ENCODE measurements at places on chromosomes 2 and 18.

DNA sequence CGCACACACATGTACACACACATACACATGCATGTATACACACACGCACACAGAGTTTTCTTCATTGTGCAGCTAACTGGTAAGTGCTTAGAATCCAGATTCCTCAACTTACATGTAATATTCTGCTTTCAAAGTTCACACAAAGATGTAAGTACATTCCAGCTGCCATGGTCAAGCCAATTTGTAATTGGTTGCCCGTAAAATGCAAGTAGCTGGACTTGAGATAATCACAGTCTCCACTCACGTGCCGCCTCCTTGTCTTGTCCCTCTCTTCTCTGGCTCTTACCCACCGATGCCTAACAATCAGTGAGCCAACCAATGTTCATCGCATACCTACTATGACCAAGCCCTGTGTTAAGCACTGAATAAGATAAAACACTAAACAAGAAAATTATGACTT is 77.8 kb downstream of the SOCS6 start:
- DNase-seq: no peak

GRCh38 chr2:30899516-30900054 is 92.3 kb upstream of the CAPN13 start:
- DNase-seq: no peak

DNA sequence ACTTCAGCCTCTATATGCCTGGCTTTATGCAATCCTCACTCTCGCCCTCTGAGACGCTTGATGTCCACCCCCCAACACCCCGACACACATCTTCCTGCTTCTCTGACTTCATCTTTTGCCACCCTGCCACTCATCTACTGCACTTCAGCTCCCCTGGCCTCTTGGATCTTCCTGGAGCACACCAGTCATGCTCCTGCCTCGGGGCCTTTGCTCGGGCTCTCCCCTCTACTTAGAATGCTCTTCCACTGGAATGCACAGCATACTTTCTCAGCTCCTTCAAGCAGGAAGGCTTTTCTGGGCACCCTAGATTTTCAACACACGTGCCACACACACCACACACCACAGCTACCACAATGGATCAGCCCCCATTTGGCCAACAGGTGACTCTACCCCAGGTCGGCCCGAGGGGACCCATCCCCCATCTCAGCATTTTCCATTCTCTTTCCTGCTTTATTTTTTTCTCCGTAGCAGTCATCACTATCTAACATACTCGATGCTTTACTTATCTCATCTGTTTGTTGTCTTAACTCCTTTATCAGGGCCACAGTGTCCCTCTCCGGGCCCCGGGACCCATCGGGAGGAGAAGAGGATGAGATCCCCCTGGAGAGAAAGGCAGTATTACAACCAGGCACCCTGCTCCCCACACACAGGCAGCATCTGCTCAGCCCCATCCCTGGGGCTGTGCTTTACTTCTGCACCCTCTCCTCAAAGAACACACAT is 2.3 kb downstream of the RUFY4 start:
- DNase-seq: no peak

- DNase-seq: no peak
Measured at GRCh38 chr18:31863103-31863502, 79.8 kb downstream of the TRAPPC8 start.

DNA sequence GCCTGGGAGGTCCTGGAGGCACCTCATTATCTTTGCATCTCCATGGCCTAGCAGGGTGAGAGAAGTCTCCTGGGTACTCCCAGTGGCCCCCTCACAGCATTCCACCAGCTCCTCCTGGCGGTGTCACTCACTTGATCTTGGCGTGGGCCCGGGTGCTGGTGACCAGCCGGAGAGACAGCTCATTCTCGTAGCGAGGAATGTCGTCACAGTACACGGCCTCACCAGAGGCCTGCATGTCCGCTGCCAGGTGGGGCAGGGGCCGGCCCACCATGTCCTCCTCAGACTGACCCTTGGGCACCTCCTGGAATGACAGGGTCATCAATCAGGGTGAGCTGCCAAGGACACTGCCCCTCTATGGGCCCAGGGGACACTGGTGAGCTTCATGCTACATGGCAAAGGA is 42.4 kb downstream of the XDH start:
- DNase-seq: no peak

DNA sequence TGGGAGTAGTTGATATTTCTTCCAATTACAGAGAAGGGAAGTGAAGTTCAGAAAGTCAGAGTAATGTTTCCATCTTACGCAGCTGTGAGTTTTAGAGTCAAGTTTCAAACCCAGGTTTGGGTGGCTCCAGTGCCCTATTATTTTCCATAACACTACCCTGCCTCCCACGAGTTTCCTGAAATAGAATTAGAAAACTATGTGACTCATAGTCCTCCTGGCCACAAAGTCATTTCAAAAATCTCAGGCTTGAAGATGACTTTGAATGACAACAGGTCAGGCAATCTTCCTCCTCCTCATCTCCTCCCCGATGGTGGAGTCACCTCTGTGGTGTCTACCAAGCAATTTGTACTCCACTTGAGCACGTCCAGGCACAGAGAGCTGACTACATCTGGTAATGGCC is 212.3 kb upstream of the TRIB2 start:
- DNase-seq: no peak

DNA sequence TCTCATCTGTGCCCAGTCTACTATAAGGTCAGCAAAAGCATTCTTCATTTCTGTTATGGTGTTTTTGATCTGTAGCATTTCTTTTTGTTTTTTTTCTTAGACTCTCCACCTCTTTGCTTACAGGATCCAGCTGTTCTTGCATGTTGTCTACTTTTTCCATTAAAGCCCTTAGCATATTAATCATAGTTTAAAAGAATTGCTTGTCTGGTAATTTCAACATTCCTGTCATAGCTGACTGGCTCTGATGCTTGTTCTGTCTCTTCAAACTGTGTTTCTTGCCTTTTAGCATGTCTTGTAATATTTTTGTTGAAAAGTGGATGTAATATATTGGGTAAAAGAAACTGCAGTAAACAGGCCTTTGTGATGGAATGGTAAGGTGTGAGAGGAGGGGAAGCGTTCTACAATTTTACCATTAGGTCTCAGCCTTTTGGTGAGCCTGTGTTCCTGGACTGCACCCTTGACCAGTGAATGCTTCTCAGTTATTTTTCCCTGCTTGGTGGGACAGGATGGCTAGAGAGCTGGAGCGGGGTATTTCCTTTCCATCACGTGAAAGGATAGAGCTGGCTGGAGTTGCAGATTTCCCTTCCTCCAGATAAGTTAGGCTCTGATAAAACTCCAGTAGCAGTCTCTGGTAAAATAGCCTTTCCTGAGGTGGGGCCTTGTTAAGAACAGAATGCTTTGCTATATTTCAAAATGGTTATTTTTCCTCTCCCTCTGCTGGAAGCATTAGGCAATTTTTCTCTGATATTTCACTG is 65.4 kb downstream of the PLA2R1 start:
- no peak for DNase-seq

DNA sequence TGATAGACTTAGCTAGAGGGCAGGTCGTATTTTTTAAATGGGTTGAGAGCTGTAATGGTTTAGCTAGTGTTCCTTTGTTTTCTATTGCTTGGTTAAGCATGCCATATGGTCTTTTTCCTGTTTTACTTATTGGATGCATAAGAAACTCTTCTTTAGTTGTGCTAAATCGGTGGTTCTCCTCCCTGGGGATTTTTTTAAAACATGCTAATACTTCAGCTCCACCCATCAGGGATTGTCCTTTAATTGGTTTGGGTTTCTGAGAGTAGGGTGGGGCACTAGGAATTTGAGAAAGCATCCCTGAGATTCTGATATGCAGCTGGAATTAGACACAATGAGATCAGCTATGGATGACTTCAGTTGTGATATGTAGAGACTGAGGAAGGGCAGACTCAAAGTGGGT is 497.2 kb downstream of the THSD7B start:
- no peak for DNase-seq

DNA sequence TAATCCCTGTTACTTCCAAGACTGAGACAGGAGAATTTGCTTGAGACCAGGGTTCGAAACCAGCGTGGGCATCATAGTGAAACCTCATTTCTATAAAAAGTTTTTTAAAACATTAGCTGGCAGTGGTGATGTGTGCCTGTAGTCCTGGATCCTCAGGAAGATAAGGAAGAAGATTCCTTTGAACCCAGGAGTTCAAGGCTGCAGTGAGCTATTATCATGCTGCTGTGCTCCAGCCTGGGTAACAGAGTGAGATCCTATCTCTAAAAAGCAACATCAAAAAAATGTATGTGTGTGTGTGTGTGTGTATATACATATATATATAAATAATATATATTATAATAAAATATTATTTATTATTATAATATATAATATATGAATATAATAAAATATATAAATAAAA is 1417.6 kb upstream of the CDH2 start:
- no peak for DNase-seq

DNA sequence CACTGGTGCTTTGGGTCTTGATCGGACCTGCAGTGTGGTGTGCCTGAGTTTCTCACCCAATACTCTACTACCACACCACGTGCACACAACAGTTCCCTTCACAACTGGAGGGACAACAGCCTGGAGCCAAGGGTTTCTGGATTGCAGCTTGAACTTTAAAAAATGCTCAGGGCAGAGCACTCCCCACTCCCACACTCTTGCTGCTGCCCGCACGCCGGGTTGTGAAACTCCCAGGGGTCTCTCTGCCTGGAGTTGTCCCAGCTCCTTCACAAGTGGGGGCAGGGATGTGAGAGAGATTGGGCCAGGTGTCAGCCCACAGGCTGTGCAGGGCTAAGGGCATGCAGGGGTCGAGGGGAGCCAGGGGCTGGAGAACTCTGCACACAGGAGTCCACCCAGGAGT is 89.4 kb downstream of the GALR1 start:
- no peak for DNase-seq

- no peak for DNase-seq
Measured at GRCh38 chr18:26421931-26422330, 126.4 kb downstream of the KCTD1 start.

GRCh38 chr2:146598791-146599190 is 1246.0 kb upstream of the ACVR2A start:
- no peak for DNase-seq

GRCh38 chr2:68434981-68435380 is 32.1 kb downstream of the FBXO48 start:
- no peak for DNase-seq

- no peak for DNase-seq
Measured at GRCh38 chr2:94874277-94874997, 3.2 kb downstream of the TEKT4 start.

DNA sequence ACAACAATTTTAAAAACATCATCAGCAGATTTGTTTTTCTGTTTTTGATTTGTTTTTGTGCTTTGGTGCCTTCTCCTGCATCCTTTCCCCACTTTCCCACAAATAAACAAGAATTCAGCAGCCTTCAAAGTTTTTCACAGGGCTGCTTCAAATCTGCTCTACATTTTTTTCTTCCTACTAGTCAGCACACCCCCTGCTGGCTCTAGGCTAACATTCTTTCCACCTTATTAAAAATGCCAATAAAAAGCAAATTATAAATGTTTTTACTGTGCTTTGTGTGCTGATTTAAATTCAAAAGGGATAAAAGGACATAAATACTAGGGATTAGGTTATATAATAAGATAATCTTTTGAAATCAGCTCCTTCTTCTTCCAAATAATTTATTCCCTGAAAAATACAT is 6.2 kb upstream of the CNTNAP5 start:
- no peak for DNase-seq

DNA sequence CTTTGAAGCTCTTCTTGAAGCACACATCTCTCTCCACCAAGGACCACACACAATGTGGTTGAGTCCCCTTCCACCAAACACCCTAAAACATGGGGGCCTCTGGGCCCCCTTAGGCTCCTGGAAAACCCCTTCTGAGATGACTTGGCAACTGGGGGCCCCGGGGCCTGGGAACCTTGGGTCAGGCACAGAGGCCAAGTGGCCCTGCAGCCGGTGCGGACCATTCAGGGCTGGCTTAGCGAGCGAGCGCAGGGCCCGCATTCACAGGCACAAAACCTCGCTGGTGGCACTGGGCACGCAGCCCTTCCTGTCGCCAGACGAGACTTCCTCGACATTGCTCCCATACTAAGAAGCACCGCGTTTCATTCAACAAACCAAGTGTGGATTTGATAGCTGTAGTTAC is 111.2 kb upstream of the ID2 start:
- DNase-seq: no peak

GRCh38 chr2:233250985-233251305 is 528 bp upstream of the ATG16L1 start:
- DNase-seq: no peak

DNA sequence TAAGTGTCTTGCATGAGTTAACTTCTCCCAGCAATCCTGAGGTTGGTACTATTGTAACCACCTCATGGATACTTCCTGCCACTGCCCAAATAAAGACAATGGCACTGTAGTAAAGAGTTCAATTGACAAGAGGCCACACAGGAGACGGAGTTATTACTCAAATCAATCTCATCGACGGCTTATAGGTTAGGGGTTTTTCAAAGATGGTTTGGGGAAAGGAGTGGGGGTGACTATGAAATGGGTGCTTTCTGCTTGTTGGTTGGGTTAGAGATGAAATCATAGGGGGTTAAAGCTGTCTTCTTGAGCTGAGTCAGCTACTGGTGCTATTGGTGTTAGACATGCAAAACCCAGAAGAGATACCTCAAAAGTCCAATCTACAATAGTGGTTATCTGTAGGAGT is 1258.0 kb upstream of the ZEB2 start:
- DNase-seq: no peak

GRCh38 chr2:67854103-67854743 is 208.6 kb downstream of the C1D start:
- peak; percentile 43 for DNase-seq

GRCh38 chr18:36176711-36177110 is 10.6 kb upstream of the MOCOS start:
- DNase-seq: no peak

DNA sequence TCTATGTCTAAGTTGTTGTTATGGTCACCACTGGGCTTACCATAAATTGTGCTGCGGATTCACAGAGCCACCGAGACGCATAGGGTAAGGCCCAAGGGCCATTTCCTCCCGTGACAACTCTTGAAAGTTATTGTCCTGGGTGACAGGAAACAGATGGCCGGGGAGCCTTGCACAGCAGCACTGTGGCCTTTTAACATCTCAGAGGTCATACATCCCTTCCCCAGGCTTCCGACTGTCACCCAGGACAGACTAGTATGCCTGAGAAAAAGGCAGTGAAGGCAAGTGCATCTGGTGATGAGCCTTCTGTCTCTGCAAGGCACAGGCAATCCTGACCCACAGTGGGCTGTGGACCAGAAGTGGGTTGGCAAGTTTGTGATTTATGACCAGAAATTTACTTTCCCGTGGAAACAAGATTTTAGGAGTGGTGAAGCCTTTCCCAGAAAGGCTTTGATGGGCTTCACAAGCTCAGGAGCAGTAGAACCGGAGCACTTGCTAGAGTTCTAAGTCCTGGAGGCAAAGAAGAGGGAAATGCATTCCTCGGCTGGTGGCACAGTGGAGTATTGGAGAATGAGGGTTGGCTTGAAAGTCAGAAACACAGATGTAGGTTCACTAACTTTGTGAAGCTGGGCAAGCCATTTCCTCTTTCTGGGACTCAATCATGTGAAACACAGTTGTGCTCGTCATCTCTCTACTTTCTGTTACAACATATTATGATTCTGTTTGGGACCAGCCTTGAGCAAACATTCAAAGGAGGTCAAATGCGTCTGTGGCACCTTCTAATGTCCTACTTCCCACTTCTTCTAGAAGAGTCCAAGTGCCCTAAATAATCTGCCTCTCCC is 2.0 kb upstream of the CAPN14 start:
- DNase-seq: no peak

All from DMS79 (cell line).